Nucleus accumbens (tissue), 56 donors: ENCODE measurements at places on chromosomes 16 and 17.

GRCh38 chr16:49504023-49504364, 130.4 kb downstream of the C16orf78 start:
- no peak for DNase-seq

DNA sequence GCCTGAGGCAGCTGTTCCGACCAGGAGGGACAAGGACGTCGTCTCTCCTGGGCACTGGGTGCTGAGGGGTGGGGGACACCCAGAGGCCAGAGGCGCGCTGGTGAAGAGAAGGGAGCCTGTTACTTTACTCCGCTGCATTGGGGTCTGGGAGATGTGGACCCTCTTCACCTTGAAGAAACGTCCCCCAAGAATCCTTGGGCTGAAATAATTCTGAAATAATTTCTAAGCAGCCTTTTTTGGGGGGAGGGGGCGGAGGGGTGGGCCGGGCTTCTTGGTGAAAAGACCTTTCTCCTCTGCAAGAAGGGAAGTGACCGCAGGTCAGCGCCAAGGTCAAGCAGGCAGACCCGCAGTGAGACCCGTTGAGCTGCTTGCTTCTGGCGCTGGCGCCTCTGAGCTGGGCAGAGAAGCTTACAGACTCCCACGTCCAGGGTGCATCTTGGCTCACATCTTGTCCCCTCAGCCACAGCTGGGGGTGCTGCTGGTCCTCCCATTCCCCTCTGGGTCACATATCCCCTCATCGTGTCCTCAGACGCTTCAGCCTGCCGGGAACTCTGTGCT, 1.1 kb downstream of the SYT17 start:
- DNase-seq = no peak

- DNase-seq = no peak
Measured at GRCh38 chr16:56708525-56709442, 21.1 kb upstream of the NUP93 start.

- DNase-seq = no peak
Measured at GRCh38 chr17:50347894-50348291, 2.0 kb downstream of the XYLT2 start.

GRCh38 chr16:52611817-52612673, 65.1 kb upstream of the TOX3 start:
- DNase-seq = no peak
